Activated CD4-positive, alpha-beta T cell treated with anti-CD3 and anti-CD28 coated beads, Interleukin-2, amount 10 ng/mL, durations not matched to agents 24 days and 14 days (primary cell): ENCODE measurements at places on chromosomes 6 and 20.

GRCh38 chr6:1574083-1574761, 35.5 kb upstream of the FOXC1 start:
- no peaks in the 10 kb centered on the region for H3K36me3 ChIP-seq
- no peak for DNase-seq
- H3K27me3 ChIP-seq: peaks cover 7% of the 10 kb centered on the region
- no peaks in the 10 kb centered on the region for H3K4me1 ChIP-seq
- no peak overlapping the region for H3K27ac ChIP-seq
- H3K4me3 ChIP-seq: no peak overlapping the region

DNA sequence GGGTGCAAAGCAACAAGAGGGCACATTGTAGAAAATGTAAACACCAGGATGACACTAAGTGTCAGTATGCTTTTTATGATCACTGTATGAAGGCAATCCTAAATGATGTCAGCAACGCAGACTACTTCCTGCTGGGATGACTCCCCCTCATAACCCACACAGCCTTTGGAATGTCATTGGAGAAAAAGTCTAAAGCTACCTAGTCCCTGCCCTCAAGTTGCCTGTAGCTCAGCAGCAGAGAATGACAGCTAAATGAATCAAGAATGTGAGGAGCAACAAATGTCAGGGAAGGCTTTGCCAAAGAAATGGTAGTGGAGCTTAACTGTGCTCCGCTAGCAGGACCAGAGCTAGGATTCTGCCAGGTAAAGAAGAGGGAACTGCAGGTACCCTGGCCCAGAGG, 555.6 kb downstream of the CD83 start:
- peaks cover 27% of the 10 kb centered on the region for H3K4me1 ChIP-seq
- H3K36me3 ChIP-seq: no peaks in the 10 kb centered on the region
- no peak overlapping the region for H3K27ac ChIP-seq

DNA sequence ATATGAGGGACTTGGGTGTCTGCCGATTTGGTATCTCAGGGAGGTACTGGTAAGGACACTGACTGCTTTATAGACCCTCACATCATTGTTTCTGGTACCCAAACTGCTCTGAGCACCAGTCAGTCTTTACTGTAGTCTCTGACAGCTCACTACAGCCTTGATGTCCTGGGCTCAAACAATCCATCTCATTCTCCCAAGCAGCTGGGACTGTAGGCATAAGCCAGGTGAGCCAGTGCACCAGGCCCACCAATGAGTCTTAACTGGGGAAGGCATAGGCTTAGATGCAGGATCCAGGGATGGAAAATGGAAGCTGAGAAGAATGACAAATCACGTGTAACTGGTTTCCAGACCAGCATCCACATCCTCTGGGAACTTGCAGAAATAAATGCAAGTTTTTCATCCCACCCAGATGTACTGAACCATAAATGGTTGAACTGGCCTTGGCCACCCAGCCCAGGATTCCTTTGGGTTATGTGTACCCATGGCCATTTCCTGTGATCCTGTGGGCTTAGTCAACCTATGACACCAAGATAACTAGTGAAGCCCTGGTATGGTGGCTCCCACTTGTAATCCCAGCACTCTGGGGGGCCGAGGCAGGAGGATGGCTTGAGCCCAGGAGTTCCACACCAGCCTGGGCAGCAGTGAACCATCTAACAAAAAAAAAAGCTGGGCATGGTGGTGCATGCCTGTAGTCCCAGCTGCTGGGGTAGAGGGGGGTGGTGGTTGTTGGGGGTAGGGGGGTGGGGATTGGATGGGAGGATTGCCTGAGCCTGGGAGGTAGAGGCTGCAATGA, 5.8 kb downstream of the TUBB start:
- H3K36me3 ChIP-seq: peaks cover 80% of the 10 kb centered on the region
- H3K4me3 ChIP-seq: no peak overlapping the region
- no peak overlapping the region for H3K27ac ChIP-seq

GRCh38 chr6:108210556-108210955, 44.7 kb downstream of the NR2E1 start:
- no peak overlapping the region for H3K4me3 ChIP-seq
- no peaks in the 10 kb centered on the region for H3K27me3 ChIP-seq
- DNase-seq: no peak
- no peaks in the 10 kb centered on the region for H3K4me1 ChIP-seq
- no peak overlapping the region for H3K27ac ChIP-seq

DNA sequence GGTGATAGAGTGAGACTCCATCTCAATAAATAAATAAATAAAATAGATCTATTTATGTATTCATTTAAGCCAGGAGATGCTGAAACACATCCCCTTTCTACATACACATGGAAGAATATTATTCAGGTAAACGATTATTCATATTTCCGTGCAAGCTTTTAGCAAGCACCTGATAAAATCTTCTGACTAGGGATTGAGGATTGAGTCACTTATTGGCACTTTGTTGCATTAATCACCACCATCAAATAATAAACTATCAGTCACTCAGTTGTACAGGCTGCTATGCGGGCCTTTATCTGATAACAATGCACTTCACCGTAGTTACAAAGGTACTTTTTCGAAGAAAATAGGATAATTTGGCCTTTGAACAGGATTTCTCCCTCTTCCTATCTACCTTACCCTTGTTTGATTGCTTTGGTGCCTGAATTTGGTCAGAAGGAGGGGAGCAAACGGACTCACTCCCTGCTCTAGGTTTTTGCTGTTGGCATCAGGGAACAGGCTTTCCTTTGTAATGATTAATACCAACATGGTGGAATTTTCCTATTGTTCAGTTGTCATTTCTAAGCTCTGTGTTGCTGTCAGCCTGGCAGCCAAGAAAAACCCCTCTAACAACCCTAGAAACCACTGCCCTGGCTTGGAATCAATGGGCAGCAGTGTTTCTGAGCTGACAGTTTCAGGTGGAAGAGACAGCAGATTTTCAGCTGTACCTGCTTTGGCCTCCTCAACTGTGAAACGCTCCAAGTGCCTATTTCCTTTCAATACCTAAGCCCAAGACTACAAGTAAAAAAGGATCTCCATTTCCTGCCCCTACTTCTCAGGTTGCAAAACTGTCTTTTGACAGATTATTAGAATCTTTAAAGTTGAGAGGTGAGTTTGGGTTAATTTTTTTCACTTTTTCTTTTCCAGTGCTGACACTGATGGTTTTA, 63.0 kb downstream of the MYB start:
- no peak overlapping the region for H3K4me3 ChIP-seq
- H3K36me3 ChIP-seq: no peaks in the 10 kb centered on the region
- DNase-seq: no peak
- peaks cover under 1% of the 10 kb centered on the region for H3K27me3 ChIP-seq

DNA sequence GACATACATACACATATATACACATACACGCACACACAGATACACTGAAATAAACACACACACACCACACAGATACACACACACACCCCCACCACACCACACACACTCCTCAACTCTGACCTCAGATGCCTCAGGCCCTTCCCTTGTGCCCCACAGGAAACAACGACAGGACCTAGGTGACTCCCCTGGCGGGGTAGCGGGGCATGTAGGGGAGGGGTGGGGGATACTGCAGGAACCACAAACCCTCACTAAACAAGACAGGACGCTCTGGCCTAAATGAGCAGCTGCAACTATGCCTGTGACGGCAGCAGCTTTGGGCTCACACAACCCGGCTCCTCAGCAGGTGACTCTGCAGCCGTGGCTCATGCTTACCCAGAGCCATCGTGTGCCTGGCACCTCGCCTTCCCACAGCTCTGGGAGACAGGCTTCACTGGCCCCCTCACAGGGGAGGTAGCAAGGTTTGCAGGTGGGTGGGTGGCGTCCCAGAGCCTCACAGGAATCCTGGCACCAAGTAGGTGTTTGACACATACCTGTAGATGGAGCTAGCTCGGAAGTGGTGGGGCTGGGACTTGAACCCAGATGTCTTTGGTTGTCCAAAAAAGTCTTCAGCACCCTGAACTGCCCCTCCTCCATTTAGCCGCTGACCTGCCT, 100.8 kb downstream of the GRM4 start:
- no peak overlapping the region for H3K27ac ChIP-seq
- H3K4me1 ChIP-seq: peaks cover 9% of the 10 kb centered on the region
- no peak for DNase-seq
- H3K27me3 ChIP-seq: peaks cover 2% of the 10 kb centered on the region
- no peak overlapping the region for H3K4me3 ChIP-seq

GRCh38 chr6:33426590-33427511, 7.0 kb downstream of the SYNGAP1 start:
- H3K27ac ChIP-seq: peak overlapping the region; percentile 98
- H3K27me3 ChIP-seq: no peaks in the 10 kb centered on the region
- peak; percentile 78 for DNase-seq
- H3K4me1 ChIP-seq: peaks cover 74% of the 10 kb centered on the region
- peak overlapping the region; percentile 92 for H3K4me3 ChIP-seq

GRCh38 chr6:138331984-138332383, 45.7 kb upstream of the SMIM28 start:
- H3K27me3 ChIP-seq: peaks cover 6% of the 10 kb centered on the region
- no peak overlapping the region for H3K4me3 ChIP-seq
- no peaks in the 10 kb centered on the region for H3K36me3 ChIP-seq

- no peaks in the 10 kb centered on the region for H3K27me3 ChIP-seq
- peaks cover 2% of the 10 kb centered on the region for H3K4me1 ChIP-seq
- no peak overlapping the region for H3K27ac ChIP-seq
Observed at GRCh38 chr20:2146080-2146867, 44.6 kb downstream of the STK35 start.

DNA sequence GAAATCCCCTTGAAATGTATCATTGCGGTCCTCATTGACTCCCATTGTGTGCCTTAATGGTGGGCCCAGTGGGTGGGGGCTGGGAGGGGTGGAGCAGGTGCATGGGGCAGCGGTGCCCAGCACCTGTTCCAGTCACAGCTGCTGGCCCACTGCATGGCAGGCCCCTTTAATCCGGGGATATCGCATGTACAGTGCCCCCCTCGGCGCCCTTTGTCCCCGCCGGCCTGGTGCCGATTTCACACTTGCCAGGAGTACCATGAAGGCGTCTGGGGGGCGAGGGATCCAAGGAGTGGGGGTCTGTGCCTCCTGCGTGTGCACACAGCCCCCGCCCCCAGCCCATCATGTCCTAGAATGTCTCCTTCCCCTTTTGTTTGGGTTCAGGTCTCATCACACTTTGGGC, 2.8 kb downstream of the SNAI1 start:
- peaks cover 21% of the 10 kb centered on the region for H3K4me1 ChIP-seq
- H3K4me3 ChIP-seq: no peak overlapping the region
- no peak for DNase-seq

DNA sequence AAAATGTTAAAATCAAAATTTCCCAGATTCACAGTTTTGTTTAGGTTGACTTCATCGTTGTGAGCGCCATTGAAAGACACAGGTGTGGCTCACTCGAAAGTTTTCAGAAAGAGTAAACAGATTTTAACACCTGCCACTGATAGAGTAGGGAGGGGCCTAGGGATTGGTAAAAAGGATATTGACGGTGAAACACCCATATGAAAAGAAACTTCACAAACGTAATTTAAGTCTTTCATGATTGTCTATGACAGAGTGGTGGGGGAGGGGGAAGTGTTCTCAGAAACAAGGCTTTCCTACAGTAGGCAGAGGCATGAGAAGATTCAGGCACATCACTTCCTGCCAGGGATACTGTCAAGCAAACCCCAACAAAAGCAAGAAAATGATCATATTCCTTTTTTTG, 101.4 kb downstream of the PERP start:
- H3K36me3 ChIP-seq: no peaks in the 10 kb centered on the region
- H3K4me3 ChIP-seq: no peak overlapping the region
- H3K27ac ChIP-seq: no peak overlapping the region
- H3K4me1 ChIP-seq: peaks cover 16% of the 10 kb centered on the region
- peaks cover 3% of the 10 kb centered on the region for H3K27me3 ChIP-seq
- DNase-seq: no peak

DNA sequence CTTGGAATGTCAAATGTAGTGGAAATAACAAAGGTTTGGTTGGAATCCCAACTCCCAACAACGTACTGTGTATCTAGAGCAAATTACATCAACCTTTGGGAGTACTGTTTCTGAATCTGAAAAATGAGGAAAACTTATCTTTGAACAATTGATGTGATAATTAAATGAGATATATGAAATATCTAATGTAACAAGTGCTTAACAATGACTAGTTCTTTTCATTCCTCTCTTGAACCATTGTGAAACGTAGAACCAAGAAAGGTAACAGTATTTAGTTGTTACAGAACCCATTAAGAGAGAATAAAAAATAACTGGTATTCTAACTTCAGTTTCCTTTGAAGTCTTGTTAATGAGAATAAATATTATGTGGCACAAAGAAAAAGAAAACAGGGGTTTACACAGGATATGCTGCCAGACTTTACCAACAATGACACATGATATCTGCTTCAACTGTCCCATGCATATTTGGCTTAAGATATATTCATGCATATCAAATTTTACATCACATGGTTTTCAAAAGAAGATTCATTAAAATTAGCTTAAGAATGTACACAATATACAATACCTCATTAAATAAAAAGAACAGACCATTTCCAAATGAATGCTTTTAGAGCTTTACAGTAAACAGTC, 111.8 kb downstream of the ATG5 start:
- H3K4me3 ChIP-seq: no peak overlapping the region
- no peak for DNase-seq
- peaks cover 9% of the 10 kb centered on the region for H3K4me1 ChIP-seq
- peaks cover 23% of the 10 kb centered on the region for H3K36me3 ChIP-seq
- H3K27ac ChIP-seq: no peak overlapping the region
- H3K27me3 ChIP-seq: no peaks in the 10 kb centered on the region

DNA sequence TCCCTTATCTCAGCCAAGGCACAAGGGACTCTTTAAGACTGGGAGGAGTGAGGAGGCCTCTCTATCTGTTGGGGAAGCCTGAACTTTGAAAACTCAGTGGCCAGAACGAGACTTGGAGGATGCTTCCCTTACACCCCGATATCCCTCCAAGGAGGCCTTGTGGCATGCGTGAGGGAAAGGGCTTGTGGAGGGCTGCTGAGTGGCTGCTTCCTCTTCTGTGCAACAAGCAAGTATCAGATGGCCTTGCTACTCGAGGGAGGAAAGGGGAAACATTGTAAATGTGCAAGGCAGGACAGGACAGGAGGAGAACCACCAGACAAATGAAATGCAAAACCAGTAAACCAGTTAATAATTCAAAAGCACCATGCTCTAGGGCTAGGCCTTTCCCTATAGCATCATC, 306.5 kb upstream of the MAP3K7 start:
- H3K4me1 ChIP-seq: no peaks in the 10 kb centered on the region
- DNase-seq: no peak
- no peaks in the 10 kb centered on the region for H3K36me3 ChIP-seq
- H3K27ac ChIP-seq: no peak overlapping the region

- no peak overlapping the region for H3K4me3 ChIP-seq
- peaks cover 34% of the 10 kb centered on the region for H3K27me3 ChIP-seq
- H3K27ac ChIP-seq: no peak overlapping the region
- DNase-seq: no peak
- H3K4me1 ChIP-seq: peaks cover 4% of the 10 kb centered on the region
- H3K36me3 ChIP-seq: no peaks in the 10 kb centered on the region
Observed at GRCh38 chr6:142296975-142297604, 4.7 kb upstream of the ADGRG6 start.

- H3K4me3 ChIP-seq: no peak overlapping the region
- no peaks in the 10 kb centered on the region for H3K4me1 ChIP-seq
- no peak for DNase-seq
- no peaks in the 10 kb centered on the region for H3K27me3 ChIP-seq
- no peak overlapping the region for H3K27ac ChIP-seq
Observed at GRCh38 chr6:56624046-56624727, 18.5 kb downstream of the DST start.
